ENCODE measurements at places on chromosomes 7 and 10.

DNA sequence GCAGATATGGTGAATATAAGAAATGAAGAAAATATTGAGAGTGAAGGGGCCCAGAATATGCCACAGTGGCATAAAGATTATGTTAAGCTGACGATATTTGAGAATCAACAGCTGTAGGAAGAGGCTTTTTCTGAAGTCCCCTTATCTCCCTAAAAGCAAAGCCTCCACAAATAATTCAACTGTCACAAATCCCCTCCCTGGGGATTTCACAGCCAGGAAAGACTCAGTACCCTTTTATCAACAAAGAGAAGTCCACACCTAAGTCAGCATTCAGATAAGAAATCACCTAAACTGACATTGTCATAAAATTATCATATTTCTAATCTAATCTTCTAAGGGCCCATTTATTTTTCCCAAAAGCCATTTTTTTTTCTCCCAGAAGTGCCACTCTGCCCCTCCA, 284.9 kb upstream of the VWC2 start:
- DNase-seq = no peak

DNA sequence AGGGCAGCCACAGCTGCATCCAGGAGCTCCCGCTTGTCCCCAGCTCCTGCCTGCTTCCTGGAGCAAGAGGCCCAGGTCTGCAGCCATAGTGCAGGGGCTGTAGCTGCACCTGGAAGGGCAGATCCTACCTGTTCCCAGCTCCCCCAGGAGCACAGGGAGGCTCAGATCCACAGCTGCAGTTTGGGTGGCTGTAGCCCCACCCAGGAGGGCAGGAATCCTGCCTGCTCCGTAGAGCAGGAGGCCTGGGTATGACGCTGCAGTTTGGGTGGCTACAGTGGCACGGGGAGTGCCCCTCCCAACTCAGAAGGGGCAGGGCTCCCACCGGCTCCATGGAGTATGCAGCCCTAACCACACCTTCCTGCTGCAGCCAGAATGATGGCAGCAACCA, 26.7 kb upstream of the CDCA7L start:
- DNase-seq = peak; percentile 47

- peak; percentile 31 for DNase-seq
Observed at GRCh38 chr10:118522791-118523498, 72.5 kb downstream of the PRLHR start.

DNA sequence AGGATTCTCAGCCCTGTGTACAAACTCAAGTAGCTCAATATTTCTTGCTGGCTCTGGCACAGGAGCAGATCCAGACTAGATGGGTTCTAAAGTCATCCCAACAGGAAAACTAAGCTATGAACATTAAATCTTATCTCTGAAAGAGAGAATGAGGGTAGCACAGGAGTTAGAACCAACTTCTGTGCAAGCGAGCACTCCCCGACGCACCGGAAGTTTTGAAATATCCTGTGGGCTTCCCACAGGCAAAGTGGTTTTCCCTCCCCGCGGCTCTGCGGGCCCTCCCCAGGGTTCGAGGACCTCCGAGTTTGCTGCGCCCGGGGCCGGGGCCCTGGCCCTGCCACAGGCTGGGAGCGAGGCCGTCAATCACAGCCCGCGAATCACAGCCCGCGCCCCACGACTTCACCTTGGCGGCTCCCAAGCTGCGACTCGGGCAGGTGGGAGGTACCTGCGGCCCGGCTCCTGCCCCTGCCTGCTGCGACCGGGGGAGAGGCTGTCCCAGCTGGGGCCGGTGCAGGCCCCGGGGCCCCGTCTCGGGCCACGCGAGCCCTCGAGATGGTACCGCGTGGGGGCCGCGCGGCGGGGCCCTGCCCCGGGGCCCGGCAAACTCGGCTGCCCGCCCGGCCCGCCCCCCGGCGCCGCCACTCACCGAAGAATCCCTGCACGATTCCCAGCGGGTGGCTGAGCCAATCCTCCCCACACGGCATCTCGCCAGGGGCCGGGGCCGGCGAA, 598 bp downstream of the MCMBP start:
- peak; percentile 11 for DNase-seq

DNA sequence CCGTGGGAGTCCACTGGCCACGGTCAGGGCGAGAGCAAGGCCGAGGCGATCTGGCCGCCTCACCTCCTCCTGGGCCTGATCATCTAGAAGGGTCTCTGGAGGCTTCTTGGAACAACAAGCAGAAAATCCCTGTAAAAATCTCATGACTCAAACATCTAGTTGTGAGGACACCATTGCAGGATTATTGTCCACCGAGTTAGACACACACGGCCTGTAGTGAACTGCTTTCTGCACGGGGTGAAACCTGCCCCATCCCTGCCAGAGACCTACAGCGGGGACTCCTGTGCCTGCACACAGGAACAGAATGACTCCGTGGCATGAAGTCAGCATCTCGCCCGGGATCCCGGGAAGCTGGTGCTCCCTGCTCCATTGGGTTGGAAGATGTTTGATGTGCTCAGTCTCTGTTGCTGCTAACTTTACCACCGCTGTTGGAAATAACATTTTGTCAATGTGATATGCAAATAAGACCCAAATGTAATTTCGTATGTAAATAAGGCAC, 267.0 kb upstream of the TCERG1L start:
- no peak for DNase-seq
